Mammary epithelial cell (primary cell): ENCODE measurements at places on chromosomes 1 and 21. TPM values are rescaled to one million over a fixed set of nuclear protein-coding genes. Genes with fewer than 3 reads are reported as not detected.

KRTAP7-1 gene
- polyA plus RNA-seq, result not detected

EFNA3 gene
- 3.7 TPM for polyA plus RNA-seq

RPS27 gene
- 1,814 TPM for polyA plus RNA-seq

NR1I3 gene
- polyA plus RNA-seq, result not detected

CACHD1 gene
- polyA plus RNA-seq, result 1.7 TPM

MX2 gene
- not detected for polyA plus RNA-seq

PDC gene
- polyA plus RNA-seq, result not detected
